Kidney epithelial cell (primary cell): ENCODE measurements at places on chromosomes 12 and 14.

DNA sequence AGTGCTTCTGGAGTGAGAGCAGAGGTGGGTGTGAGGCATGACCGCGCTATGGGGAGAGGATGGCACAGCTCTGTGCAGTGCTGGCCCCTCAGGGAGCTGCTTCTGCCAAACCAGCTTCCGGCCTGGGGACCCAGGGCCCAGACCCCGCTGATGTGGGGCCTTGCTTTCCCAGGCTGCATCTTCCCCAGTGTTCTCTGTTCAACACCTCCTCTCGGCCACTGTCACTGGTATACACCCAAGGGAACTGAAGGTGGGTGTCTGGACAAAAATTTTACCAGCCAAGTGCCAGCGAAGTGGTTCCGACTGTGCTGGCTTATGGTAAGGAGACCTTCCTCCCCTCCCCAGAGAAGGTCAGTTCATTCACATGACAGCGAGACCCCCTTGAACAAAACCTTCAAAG is 179.1 kb downstream of the AACS start:
- DNase-seq, result no peak

DNA sequence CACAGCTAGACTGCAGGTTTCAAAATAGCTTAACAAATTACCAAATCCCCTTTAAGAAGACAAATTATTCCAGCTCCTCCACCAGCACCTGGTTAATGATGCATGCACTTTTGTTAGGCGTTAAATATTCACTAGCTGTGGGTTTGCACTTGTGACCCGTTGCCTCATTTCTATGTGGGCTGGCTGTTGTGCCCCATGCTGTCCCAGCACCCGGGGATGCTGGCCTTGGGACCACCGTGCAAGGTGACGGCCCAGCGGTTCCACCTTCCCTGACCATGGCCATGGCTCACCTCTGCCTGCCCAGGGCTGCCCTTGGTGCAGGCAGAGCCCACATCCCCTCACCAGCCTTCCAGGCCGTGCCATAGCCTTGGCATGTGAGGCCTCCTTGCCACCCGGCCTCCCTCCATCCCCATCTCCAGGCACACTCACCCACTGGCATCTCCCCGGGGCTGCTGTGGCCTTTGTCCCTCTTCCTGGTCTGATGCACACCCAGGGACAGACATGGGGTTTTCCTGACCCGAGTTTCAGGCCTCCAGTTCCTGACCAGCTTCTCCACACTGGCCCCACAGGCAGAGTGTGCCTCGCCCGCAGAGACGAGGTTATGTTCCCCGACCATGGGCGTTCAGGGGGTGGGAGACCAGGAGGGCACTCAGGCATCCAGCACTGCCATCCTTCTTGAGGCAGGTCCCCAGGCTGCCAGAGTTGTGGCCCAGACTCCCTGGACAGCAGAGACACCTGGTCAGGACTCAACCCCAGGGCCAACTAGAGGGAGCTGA is 20.3 kb upstream of the C14orf180 start:
- DNase-seq, result peak; percentile 10

DNA sequence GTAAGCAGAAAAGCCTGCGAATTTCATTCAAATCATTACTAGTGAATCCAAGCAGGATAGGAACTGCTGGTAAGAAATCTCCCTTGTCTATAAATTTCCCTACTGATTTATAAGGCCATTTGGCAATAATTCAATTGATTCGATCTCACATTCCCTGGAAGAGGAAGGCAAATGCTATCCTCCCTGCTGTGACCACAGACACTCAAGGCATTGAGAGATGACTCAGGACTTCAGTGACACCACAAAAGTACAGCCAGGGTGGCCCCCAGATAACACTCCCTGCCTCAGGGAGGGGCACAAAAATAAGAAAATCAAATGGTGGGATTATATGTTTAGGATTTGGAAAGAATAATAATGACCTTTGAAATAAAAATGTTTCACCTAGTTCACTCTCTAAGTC is 162.7 kb downstream of the GRIP1 start:
- no peak for DNase-seq

DNA sequence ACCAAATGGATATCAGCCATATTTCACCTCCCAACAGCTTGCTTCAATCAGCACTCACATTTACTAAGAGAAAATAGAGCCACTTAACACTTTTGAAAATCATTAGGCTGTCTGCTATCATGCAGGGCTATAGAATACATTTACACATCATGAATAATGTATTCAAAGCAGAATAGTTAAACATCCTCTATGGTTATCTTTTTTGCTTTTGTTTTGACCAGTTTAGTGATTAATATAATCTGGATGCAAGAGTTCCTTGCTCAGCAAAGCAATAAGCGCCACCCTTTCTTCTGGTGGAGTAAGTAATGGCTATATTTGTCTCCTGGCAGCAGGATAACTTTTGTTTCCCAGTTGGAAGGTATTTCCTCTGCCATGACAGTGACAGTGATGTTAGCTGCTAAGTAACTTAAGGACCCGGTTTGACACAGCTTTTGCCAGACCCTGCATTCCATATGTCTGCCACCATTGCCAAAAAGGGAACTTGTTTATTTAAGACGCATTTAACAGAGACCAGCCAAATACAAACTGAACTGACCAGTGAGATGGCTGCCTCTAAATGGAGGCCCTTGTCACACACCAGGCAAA is 70.3 kb upstream of the NR2C1 start:
- DNase-seq, result no peak

GRCh38 chr14:60744566-60744965 is 10.0 kb downstream of the MNAT1 start:
- DNase-seq, result no peak

DNA sequence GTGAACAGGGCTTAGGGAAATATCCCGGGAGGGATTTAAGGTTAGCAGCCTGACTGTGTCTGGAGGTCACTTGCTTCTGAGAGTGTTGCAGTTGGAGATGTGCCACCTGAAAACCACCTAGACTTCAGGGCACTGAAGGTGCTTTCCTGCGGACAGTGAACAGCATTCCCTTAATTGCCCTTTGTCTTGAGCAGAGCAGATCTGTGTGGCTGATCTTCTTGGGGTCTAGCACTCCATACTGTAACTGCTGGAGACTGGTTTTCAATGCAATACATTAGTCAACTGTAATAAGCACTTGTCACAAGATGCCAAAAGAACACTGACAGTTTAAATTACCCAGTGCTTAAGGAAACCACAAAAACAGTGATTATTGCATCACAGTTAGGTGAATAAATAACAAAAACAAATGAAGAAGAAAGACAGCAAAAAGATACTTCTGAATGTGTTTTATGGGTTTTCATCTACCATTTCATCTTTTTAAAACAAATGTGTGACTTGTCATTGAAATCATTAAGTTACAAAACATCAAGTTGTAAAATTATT is 111.8 kb downstream of the PRIMA1 start:
- no peak for DNase-seq
